Uterine smooth muscle cell (primary cell): ENCODE measurements at places on chromosomes 6 and 20. TPM values are rescaled to one million over a fixed set of nuclear protein-coding genes. Genes with fewer than 3 reads are reported as not detected.

The PRL gene
- total RNA-seq, result not detected in 2 replicates

The COL10A1 gene
- total RNA-seq, result 0.37 and 2.5 TPM in 2 replicates

The FAXC gene
- 1.2 TPM in 2 replicates for total RNA-seq

The BPIFB1 gene
- not detected in 2 replicates for total RNA-seq

The SYCP2 gene
- total RNA-seq, result 0.37 and 0.89 TPM in 2 replicates

The ECT2L gene
- 0.12 TPM in 1 of 2 replicates, not detected in the other for total RNA-seq

The FAM83D gene
- total RNA-seq, result 17.7 and 48.3 TPM in 2 replicates

The DBNDD2 gene
- total RNA-seq, result 3.4 and 9.6 TPM in 2 replicates

The NKX2-4 gene
- not detected in 2 replicates for total RNA-seq

The KIF13A gene
- total RNA-seq, result 78.9 and 96.1 TPM in 2 replicates

The RIPPLY2 gene
- total RNA-seq, result under 0.01 and 0.87 TPM in 2 replicates

The PLCB1 gene
- 15.2 and 16.2 TPM in 2 replicates for total RNA-seq

The OR2B6 gene
- not detected in 2 replicates for total RNA-seq

The FAM83B gene
- 0.12 and 0.33 TPM in 2 replicates for total RNA-seq

The IP6K3 gene
- 0.22 and 0.50 TPM in 2 replicates for total RNA-seq

The TRIM15 gene
- not detected in 2 replicates for total RNA-seq

The SIRPD gene
- not detected in 2 replicates for total RNA-seq

The BANF2 gene
- total RNA-seq, result not detected in 2 replicates

The IL17F gene
- total RNA-seq, result not detected in 2 replicates

The VAPB gene
- 12.8 and 14.0 TPM in 2 replicates for total RNA-seq

The MMUT gene
- total RNA-seq, result 26.2 and 27.9 TPM in 2 replicates

The SPDEF gene
- under 0.01 TPM in 1 of 2 replicates, not detected in the other for total RNA-seq
